ENCODE measurements at places on chromosomes 2 and 18.

- no peak for DNase-seq
Observed at GRCh38 chr2:129619471-129619870, 360.0 kb upstream of the RAB6C start.

DNA sequence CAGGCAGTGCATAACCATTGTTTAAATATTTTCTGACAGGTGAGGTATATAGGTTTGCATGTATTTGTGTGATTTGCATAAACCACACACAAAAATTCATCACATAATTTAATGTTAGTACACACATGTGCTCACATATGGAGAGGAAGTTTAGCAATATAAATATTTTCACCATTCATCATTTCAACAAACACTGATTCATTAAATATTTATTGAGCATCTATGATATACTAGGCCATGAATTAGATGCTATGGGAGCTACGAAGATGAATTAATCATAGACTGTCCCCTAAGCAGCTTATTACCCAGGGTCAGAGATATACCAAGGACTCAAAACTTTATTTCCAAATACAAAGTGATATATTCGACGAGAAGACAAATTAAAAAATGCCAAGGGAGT is 311.6 kb upstream of the PIK3C3 start:
- no peak for DNase-seq

DNA sequence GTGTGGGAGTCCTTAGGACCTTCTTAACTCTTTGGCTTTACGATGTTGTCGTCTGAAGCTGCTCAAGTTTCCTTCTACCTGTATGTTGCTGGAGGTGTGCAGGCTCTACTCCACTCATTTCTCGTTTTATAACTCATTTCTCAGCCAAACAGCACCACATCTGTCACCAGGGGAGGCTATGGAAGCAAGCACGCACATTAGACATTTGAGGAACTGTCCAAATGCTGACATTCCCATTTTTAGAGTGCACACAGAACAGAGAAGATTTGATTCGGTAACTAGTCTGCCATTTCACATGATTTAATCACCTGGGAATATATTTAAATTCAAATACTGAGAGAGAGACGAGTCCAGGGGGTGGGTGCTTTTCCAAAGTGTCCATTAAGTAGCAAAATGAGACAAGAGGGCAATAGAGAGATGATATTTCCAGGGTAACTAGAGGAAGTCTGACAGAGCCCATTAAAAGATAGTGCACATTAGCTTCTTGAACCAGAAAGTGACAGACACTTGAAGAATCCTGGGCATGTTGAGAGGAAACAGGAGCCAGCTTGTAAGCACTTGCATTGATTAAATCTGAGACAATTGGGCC is 793.3 kb downstream of the TDRD15 start:
- peak; percentile 22 for DNase-seq

DNA sequence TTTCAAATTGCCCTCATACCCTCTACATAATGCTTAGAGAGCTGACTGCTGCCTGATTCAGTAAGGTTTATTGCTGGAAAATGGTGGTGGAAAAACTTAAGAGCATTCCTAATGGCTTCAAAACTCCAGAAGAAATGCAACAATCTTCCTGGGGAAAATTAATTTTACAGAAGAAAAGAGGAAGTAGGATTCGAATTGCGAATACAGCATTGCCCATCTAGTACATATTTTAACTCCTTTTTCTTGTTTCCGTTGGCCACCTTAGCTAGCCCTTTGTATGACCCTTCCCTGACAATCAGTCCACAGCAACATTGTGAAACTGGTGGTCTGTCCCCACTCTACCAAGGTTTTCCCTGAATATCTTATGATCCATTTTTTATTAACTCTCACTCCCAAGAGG is 224.7 kb downstream of the MTX2 start:
- no peak for DNase-seq

DNA sequence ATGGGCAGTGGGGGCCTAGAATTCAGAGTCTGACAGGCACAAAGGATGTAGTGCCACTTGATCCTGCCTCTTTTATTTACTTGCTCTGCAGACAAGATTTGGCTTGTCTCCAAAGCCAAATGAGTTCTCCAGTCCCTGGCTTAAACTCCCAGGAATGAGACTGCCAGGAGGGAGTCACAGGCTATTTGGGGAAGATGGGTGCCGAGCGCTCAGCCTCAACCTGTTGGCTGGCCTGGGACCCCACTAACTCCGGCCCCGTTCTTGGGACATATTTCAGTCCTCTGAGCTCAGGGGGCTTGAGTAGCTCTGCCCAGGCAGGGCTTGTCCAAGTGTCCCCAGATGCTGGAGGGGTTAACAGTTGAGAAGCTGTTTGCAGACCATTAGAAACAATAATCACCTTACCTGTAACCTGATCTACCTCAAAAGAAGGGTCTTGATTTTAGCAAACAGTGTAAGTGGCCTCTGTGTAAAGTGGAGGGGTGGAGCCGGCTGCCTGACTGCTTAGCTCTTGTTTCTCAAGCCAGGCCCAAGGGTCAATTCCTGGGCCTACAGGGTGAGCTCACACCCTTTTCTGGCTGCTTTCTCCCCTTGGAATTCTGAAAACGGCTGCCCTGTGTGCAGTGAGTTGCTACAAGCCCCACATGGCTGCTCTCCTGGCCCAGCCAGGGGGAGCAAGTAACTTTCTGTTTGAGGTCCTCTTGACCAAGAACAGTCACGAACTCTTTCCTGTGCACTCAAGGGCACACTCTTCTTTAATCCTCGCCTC is 27.1 kb upstream of the FZD5 start:
- DNase-seq, result peak; percentile 48

GRCh38 chr2:168312036-168312822 is 64.8 kb upstream of the STK39 start:
- peak; percentile 24 for DNase-seq

- DNase-seq, result no peak
Observed at GRCh38 chr2:4976407-4976806, 715.8 kb upstream of the SOX11 start.

DNA sequence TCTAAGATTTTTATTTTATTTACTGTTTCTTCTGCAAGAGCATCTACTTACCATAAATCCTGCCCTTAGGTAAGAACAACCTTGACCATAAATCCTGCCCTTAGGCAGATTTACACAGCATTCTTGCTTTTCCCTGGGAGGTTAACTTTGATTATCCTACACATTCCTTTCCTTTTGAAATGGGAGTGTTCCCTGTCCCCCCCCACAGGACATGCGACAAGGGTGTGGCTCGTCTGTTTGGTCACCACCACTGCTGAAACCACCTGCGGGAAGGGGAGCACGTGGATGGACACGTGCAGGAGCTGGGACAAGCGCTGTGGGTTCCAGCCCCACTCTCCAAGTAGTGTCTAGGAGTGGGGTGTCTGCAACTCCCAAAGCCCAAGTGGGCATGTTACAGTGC is 239.3 kb upstream of the SP5 start:
- DNase-seq, result no peak

GRCh38 chr2:194867328-194867727 is 789.7 kb upstream of the SLC39A10 start:
- DNase-seq, result no peak

GRCh38 chr2:84717302-84717701 is 163.6 kb downstream of the TRABD2A start:
- DNase-seq, result no peak

GRCh38 chr2:127917916-127918315 is 32.2 kb upstream of the AMMECR1L start:
- DNase-seq, result peak; percentile 11

GRCh38 chr2:15993666-15994065 is 53.3 kb downstream of the MYCN start:
- no peak for DNase-seq

DNA sequence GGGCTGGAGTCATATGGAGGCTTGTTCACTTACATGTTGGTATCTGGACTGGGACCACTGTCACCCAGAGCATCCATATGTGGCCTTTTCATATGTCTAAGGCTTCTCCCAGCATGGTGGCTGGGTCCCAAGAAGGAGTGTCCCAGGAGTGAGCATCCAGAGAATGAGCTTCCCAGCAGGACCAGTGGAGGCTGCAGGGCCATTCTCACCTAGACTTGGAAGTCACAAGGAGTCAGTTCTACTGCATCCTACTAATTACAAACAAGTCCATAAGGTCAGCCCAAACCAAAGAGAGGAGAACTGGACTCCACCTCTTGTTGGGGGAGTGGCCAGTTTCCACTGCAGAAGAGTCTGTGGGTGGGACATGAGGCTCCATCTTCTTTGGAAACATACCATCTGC is 5.1 kb upstream of the TEX51 start:
- DNase-seq, result no peak

DNA sequence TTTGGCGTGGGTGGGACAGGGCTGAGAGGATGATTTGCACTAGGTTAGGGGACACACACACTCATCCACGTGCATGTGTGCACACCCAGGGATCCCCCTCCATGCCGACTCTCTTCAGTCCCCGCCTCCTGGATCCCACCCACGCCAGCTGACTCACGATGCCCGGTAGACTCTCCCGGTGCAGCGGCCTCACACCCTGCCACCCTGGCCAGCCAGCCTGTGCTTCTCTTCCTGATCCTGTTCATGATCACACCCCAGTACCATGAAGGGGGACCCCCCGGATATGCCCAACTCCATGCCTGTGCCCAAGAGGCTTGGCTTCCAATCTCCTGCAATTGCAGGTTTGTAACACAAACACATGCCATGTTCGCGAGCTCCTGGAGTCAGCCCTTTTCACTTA is 157.8 kb upstream of the HDAC4 start:
- DNase-seq, result no peak

DNA sequence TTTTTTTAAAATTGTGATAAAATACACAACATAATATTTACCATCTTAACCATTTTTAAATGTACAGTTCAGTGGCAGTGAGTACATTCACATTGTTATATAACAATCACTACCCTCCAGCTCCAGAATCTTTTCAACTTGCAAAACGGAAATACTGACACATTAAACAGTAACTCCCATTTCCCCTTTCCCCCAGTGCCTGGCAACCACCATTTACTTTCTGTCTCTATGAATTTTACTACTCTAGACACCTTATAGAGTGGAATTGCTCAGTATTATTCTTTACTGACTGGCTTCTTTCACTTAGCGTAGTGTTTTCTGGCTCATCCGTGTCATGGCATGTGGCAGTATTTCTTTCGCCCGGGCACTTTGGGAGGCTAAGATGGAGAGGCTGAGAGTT is 32.6 kb downstream of the FASTKD2 start:
- DNase-seq, result no peak

DNA sequence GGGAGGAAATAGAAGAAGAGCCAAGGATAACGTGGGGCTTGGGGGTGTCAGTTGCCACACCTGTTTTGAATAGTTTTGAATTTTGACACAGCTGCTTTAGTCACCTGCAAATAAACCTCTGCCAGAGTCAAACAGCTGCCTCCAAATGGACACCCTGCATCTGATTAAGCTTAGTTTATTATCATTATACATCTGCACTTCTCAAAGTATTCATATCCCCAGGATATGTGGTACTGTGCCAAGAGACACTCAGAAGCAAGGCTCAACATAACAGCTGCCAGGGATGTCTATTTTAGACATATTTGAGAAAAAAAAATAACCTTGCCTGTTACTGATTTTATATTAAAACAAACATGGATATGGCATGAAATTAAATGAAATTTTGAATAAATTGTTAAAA is 122.5 kb upstream of the WDR75 start:
- DNase-seq, result peak; percentile 78

GRCh38 chr2:128315829-128316776 is 2.6 kb downstream of the HS6ST1 start:
- DNase-seq, result peak; percentile 66

DNA sequence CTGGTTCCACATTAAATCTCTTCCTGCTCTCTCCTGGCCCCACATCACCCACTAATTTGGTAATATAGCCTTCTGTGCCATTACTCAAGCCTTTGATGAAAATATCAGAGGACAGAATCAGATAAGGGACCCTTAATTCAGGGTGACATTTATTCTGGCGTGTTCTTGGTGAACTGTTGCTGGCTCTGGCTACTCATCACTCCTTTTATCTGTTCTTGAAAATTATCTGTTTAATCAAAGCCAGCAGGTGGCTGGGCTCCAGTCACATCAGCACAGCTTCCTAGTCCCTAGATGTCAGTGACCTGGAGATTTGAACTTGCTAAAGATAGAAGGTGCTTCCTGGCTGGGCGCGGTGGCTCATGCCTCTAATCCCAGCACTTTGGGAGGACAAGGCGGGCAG is 26.9 kb upstream of the SLC35F6 start:
- no peak for DNase-seq

DNA sequence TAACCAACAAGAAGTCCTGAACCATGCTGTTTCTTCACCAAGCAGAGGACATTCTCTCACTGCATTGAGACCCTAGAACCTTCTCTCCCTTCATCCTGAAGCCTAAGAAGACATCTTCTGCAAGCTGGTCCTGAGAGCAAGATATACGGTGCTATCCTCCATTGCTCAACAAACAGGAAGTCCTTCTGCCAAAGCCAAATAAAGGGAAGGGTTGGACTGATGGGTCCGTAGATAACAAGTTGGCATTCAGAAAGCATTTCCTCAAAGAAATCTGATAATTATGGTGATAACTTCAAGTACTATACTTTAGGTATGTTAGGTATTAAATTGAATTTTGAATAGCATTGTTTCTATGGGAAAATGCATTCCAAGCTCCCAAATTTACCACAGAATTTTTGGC is 23.3 kb downstream of the GRB14 start:
- peak; percentile 10 for DNase-seq
